Cardiac ventricle fibroblast (primary cell): ENCODE measurements at places on chromosomes 3 and 15. TPM values are rescaled to one million over a fixed set of nuclear protein-coding genes. Genes with fewer than 3 reads are reported as not detected.

The GOLGA6L10 gene
- 0.10 TPM in 1 of 2 replicates, not detected in the other for total RNA-seq

The TMCO5A gene
- not detected in 2 replicates for total RNA-seq

The PLA2G4E gene
- total RNA-seq, result not detected in 2 replicates

The DNAH1 gene
- 1.9 and 8.8 TPM in 2 replicates for total RNA-seq

The NEO1 gene
- 23.2 and 25.7 TPM in 2 replicates for total RNA-seq

The BRK1 gene
- 127 and 171 TPM in 2 replicates for total RNA-seq

The TNK2 gene
- 6.6 and 8.3 TPM in 2 replicates for total RNA-seq

The ZNF860 gene
- 0.05 and 0.31 TPM in 2 replicates for total RNA-seq

The PPP2R3A gene
- total RNA-seq, result 12.0 and 12.3 TPM in 2 replicates

The AHSG gene
- not detected in 2 replicates for total RNA-seq

The C3orf85 gene
- not detected in 2 replicates for total RNA-seq

The ROBO2 gene
- total RNA-seq, result not detected in 2 replicates

The SLC2A2 gene
- not detected in 2 replicates for total RNA-seq

The NPTN gene
- total RNA-seq, result 76.4 and 82.1 TPM in 2 replicates

The HYAL1 gene
- 2.7 and 7.4 TPM in 2 replicates for total RNA-seq

The EPHB1 gene
- total RNA-seq, result 0.06 and 0.15 TPM in 2 replicates

The C15orf39 gene
- 10.7 and 11.5 TPM in 2 replicates for total RNA-seq

The ACKR2 gene
- 0.39 and 1.00 TPM in 2 replicates for total RNA-seq

The KBTBD12 gene
- total RNA-seq, result not detected in 2 replicates

The IGDCC3 gene
- total RNA-seq, result not detected in 2 replicates

The PCSK6 gene
- total RNA-seq, result 0.73 and 2.9 TPM in 2 replicates

The PRICKLE2 gene
- total RNA-seq, result 35.1 and 39.5 TPM in 2 replicates

The LCTL gene
- 1.6 TPM in 1 of 2 replicates, not detected in the other for total RNA-seq

The PSMA4 gene
- 114 and 129 TPM in 2 replicates for total RNA-seq

The HRG gene
- not detected in 2 replicates for total RNA-seq

The LRTM1 gene
- total RNA-seq, result not detected in 2 replicates

The REC114 gene
- total RNA-seq, result not detected in 2 replicates

The PPIP5K1 gene
- total RNA-seq, result 3.3 and 3.8 TPM in 2 replicates

The CHRD gene
- 1.0 and 2.2 TPM in 2 replicates for total RNA-seq

The HACD2 gene
- 11.4 and 13.7 TPM in 2 replicates for total RNA-seq

The GOLGA8M gene
- 0.34 and 1.2 TPM in 2 replicates for total RNA-seq
